Hematopoietic multipotent progenitor cell treated with erythropoietin and hydrocortisone succinate and interleukin-3 and kit ligand, for 6 days (in vitro differentiated cells): ENCODE measurements at places on chromosomes 6 and 20.

DNA sequence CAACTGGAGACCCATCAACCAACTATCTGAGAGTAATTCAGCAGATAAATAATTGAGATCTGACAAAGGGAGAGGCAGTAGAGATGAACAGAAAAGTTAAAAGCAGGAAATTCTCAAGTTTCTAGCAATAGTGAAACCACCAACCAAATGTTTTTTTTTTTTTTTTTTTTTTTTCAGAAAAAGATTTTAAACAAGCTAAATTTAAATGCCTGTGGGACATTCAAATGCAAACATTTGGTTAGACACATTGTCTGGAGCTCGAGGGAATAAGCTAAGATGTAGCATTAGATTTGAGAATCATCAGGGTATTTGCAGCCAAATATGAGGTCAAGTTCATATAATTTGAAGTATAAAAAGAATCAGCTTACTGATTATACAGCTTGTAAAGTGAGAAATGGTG, 16.4 kb downstream of the RANBP9 start:
- DNase-seq: no peak

DNA sequence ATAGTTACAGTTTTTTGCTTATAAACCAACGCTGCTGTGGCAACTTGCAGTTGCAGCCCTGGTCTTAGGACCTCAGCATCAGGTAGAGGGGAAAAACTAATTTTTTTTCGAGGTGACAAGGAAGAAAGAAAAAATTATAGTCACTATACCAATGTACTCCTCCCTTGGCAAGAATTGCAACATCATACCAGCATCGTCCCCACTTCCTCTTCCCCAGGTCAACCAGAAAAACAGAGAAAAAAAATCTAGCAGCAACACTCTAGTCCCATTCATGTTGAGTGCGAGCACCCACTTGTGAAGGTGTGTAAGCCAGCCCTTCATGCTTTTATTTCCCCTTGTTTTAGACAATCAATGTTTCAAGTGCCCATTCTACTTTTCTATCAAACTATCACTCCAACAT, 13.1 kb upstream of the DCBLD1 start:
- peak; percentile 70 for DNase-seq

DNA sequence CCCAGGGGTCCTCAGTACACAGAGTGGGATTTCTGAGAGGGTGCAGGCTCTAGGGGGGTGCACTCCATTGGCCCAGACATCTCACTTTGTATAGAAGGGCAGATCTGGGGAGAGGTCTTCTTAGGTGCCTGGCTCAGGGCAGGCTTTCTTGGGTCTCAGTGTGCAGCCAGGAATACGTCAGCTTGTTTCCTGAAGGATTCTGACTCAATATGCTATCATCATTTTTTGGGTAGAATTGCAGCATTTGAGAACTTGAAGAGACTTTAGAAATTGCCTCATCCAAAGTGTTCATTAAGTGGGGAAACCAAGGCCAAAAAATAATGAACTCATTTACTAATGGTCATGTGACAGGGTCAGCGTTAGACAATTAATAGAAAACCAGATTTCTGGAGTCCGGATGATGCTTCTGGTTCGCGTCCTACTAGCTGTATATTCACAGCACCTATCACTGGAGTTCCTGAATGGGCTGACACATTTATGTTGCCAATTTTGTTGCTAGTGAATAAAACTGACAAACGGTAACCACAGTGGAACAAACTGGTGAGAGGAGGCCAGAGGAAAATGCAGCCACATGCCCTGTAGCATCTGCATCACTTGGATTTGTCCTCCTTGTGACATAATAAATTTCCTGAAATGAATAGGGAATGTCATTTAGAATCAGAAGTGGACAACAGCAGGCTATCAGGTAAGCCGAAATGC, 238.9 kb downstream of the TBC1D7 start:
- DNase-seq: no peak

DNA sequence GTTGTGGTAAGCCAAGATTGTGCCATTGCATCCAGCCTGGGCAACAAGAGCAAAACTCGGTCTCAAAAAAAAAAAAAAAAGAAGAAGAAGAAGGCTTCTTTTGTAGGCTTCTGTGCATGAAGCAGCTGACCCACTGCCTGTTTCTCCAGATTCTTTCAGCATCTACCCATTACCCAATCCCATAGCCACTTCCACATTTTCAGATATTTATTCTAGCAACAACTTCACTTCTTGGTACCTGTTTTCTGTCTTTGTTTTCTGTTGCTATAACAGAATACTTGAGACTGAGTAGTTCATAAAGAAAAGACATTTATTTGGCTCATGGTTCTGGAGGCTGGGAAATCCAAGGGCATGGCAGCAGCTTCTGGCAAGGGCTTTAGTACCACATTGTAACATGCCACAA, 95.3 kb upstream of the SGK1 start:
- DNase-seq: peak; percentile 36

DNA sequence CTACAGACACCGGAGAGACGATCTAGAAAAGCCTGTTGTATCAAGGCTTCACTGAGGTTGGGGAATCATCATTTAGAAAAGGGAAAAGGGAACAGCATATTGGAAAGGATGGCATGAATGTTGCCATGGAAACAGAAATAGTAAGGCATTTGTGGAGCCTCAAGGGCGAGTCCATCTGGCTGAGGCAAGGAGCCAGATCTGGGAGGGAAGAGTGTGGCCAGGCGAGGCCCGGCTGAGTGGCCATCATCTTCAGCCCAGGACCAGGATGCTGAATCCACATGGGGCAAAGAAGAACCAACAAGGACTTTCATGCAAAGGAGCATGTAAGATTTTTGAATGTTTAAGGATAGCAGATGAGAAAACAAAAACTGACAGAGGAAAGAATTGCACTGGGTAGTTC, 85.8 kb downstream of the MAP3K5 start:
- DNase-seq: no peak
